Natural killer cell (primary cell): ENCODE measurements at places on chromosomes 6 and 20. TPM values are rescaled to one million over a fixed set of nuclear protein-coding genes. Genes with fewer than 3 reads are reported as not detected.

GRCh38 chr6:157842212-157842611 lies 19.2 kb downstream of the SNX9 start:
- no peaks in the 10 kb centered on the region for H3K27me3 ChIP-seq
- H3K4me3 ChIP-seq: no peak overlapping the region
- no peak for DNase-seq
- no peaks in the 10 kb centered on the region for H3K36me3 ChIP-seq
- no peaks in the 10 kb centered on the region for H3K4me1 ChIP-seq

GRCh38 chr20:25750765-25751696 lies 54.4 kb upstream of the ZNF337 start:
- peaks cover 7% of the 10 kb centered on the region for H3K4me1 ChIP-seq
- H3K27ac ChIP-seq: peak overlapping the region; percentile 37
- no peaks in the 10 kb centered on the region for H3K27me3 ChIP-seq
- H3K4me3 ChIP-seq: peak overlapping the region; percentile 50
- DNase-seq: peak; percentile 71

DNA sequence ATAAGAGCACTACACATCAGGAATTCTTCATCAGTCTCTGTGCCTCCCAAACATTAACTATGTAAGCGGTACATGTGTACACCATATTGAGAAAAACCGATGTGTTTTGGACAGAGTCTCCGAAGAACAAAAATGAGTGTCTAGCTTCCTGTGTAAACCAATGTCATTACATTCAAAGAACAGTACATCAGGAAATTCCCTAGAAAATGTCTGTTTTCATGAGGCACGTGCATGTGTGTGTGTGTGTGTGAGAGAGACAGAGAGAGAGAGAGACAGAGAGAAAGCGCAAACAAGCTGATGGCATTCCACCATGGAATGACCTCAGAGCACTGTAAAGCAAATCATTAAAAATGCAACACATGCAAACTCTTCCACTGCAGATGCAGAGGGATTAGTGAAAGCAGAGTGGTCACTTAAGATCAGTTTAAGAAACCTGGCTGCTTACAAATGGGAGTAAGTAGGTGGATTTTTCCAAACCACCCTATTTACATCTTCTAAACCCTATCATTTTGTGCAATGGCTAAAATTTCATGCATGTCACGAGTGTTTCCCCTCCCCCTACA lies 133.9 kb downstream of the HIVEP2 start:
- no peak overlapping the region for H3K27ac ChIP-seq
- no peak overlapping the region for H3K4me3 ChIP-seq
- DNase-seq: no peak

DNA sequence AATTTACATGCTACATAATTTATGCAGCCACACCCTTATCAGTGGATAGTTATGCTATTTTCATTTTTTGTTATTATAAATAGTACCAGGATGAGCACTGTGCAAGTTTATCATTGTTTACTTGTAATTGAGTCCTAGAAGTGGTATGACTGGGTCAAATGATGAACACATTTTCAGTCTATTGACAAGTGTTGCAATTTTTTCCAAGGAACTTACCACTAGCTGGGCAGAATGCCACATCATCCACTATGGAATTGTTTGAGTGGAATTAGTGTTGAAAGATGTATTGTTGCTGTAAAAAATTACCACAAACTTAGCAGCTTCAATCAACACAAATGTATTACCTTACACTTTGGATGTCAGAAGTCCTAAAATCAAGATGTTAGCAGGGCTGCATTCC lies 38.1 kb upstream of the OPN5 start:
- H3K4me1 ChIP-seq: no peaks in the 10 kb centered on the region
- DNase-seq: no peak
- H3K36me3 ChIP-seq: no peaks in the 10 kb centered on the region
- H3K27ac ChIP-seq: no peak overlapping the region

Gene SLC22A7
- not detected for total RNA-seq

DNA sequence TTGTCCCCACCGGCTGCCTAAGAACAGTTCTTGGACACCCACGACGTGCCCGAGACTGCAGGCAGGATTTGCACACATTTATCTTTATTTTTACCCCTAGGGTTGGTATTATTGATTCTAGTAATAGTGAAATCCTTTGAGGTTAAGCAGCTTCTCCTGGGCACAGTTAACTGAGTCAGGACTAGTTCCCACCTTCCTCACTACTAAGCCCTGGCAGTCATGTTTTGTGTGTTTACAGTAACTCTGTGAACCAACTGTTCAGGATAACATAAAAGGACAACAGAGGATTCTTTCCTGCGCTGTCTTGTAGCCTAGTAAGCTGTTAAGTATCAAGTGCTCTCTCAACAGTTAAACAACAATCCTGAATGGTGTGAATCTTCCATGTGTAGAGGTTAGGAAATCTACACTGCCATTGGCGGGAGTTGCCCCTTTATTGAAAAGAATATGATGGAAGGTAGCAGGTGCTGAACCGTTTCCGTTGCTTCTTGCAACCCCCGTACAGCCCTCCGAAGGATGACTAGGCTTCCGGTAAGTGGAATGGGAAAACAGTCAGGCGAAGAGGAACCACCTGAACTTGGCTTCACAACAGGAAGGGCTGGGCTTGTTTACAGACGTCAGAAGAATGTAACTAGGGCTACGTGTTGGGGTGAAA lies 979 bp upstream of the SOD2 start:
- DNase-seq: no peak
- no peaks in the 10 kb centered on the region for H3K27me3 ChIP-seq
- peak overlapping the region; percentile 88 for H3K27ac ChIP-seq
- H3K36me3 ChIP-seq: peaks cover 2% of the 10 kb centered on the region
- H3K4me1 ChIP-seq: peaks cover 26% of the 10 kb centered on the region

Gene RUNX2
- total RNA-seq: 7.0 TPM

Gene AIF1
- total RNA-seq: 17.9 TPM

GRCh38 chr6:43946641-43947363 lies 176.8 kb downstream of the VEGFA start:
- DNase-seq: no peak
- no peak overlapping the region for H3K27ac ChIP-seq
- no peak overlapping the region for H3K4me3 ChIP-seq
- no peaks in the 10 kb centered on the region for H3K4me1 ChIP-seq

DNA sequence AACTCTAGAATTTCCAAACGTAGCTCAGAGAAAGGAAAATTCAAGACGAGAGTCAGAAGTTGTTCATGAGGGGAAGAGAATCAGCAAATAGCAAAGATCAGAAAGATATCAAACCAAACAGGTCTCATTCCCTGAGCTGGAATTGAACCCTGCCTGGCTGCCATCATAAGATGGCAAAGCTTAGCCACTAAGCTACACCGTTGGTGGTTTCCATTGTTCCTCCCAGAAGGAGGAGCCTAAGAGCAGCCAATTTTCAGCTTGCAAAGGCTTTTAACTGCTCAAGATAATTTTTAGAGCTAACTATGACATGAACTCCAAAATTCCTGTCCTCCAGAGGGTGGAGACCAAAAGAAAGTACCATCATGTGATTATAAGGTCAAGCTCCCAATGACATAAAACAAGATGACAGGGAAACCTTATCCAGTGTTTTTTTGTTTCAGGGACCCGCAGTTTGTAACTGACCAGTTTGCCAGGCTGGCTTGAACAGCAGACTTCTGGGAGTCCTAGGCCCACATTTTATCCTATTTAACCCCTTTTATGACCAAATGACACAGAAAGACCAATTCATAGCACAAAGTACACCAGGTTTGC lies 55.9 kb downstream of the COL11A2 start:
- H3K27me3 ChIP-seq: no peaks in the 10 kb centered on the region
- H3K27ac ChIP-seq: no peak overlapping the region
- no peak overlapping the region for H3K4me3 ChIP-seq
- no peaks in the 10 kb centered on the region for H3K4me1 ChIP-seq
